ENCODE measurements at places on chromosomes 16 and 17.
A peak's percentile ranks its signal among the peaks of the same experiment; 100 is the strongest.

- peaks cover 8% of the 10 kb centered on the region for H3K27me3 ChIP-seq
- no peaks in the 10 kb centered on the region for H3K36me3 ChIP-seq
- H3K27ac ChIP-seq = peak within 1 kb of the TSS; percentile 46
- DNase-seq = peak; percentile 93
- H3K4me1 ChIP-seq = peaks cover 17% of the 10 kb centered on the region
These were observed at the start of gene RAP1GAP2 for GRCh38 chr17:2796164-2797125. Gene RAP1GAP2, plus strand, starts transcription at chr17:2796438. Its CDS starts 90 bp downstream, at chr17:2796528.

DNA sequence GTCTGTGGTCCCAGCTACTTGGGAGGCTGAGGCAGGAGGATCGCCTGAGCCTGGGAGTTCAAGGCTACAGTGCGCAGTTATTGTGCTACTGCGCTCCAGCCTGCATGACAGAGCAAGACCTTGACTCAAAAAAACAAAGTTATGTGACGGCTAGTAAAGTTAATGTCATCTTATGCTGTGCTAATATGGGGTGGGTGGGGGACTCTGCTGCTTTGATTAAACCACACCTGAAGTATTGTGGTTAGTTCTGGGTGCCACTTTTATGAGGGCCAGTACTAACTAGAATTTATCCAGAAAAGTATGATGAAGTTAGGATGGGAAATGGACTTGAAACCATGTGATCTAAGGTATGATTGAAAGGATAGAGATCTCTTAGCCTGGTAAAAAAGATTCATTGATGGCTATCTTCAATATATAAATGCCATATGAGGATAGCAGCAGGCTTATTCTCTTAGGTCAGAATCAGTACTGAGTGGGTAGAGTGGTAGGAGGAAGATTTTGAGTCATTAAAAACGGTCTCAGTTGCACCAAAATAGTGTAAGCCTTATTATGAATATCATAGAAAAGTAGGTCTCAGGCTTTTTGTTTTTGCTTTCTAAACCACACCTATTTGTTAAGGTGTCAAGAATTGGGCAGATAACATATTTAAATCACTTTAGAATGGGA lies 5.6 kb downstream of the WSB1 start:
- H3K27ac ChIP-seq = no peak overlapping the region
- H3K27me3 ChIP-seq = no peaks in the 10 kb centered on the region
- H3K36me3 ChIP-seq = peaks cover 29% of the 10 kb centered on the region
- peaks cover 81% of the 10 kb centered on the region for H3K4me1 ChIP-seq

DNA sequence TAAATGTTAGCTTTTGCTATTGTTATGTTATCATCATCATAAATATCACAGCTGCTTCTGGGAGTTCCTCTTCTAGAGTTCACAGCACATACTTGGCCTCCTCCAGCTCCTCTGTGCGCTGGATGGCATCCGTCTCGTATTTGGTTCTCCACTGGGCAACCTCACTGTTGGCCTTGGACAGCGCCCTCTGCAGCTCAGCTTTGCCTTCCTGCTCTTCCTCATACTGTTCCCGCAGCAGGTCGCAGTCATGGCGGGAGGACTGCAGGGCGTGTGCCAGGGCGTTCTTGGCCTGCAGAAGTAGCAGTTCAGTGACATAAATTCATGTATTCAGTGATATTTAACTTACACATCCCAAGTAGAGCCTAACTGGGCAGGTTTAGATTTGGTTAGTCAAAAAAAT lies 23.4 kb downstream of the MYH8 start:
- H3K4me3 ChIP-seq = no peak overlapping the region
- no peak for DNase-seq
- H3K4me1 ChIP-seq = no peaks in the 10 kb centered on the region
- H3K27me3 ChIP-seq = no peaks in the 10 kb centered on the region
- H3K27ac ChIP-seq = no peak overlapping the region

DNA sequence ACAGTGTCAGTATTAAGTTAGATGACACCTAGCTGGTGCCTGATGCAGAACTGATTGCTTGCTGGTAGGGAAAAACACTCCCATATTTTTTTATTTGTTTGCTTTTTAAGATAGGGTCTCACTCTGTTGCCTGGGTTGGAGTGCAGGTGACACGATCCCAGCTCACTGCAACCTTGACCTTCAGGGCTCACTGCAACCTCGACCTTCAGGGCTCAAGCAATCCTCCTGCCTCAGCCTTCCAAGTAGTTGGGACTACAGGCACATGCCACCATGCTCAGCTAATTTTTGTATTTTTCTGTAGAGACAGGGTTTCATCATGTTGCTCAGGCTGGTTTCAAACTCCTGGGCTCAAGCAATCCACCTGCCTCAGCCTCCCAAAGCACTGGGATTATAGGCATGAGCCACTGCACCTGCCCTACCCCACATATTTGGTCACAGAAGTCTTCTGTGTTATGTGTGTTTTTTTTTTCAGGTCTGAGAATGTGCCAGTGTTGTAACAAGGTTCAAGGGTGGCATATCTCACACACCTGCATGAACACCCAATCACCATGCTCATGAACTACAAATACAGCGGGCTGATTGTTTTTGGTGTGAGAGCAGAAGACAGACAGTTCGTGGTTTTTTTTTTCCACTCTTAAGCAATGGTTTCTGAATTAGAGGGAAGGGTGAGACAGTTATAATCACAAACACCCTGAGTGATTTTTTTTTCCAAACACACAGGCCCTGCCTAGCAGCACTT lies 22.8 kb downstream of the SPAG9 start:
- H3K4me3 ChIP-seq = no peak overlapping the region
- no peak for DNase-seq
- H3K4me1 ChIP-seq = peaks cover 27% of the 10 kb centered on the region
- no peaks in the 10 kb centered on the region for H3K27me3 ChIP-seq
- H3K27ac ChIP-seq = peak overlapping the region; percentile 58
- no peaks in the 10 kb centered on the region for H3K36me3 ChIP-seq

- no peaks in the 10 kb centered on the region for H3K36me3 ChIP-seq
- no peak for DNase-seq
- peaks cover 82% of the 10 kb centered on the region for H3K4me1 ChIP-seq
- no peak overlapping the region for H3K27ac ChIP-seq
- no peak overlapping the region for H3K4me3 ChIP-seq
- H3K27me3 ChIP-seq = peaks cover 3% of the 10 kb centered on the region
These were observed 12.6 kb upstream of the BAIAP2 start for GRCh38 chr17:81022344-81022676.

- H3K4me1 ChIP-seq = peaks cover 47% of the 10 kb centered on the region
- peak overlapping the region; percentile 86 for H3K4me3 ChIP-seq
- peak; percentile 85 for DNase-seq
- H3K36me3 ChIP-seq = no peaks in the 10 kb centered on the region
- peak overlapping the region; percentile 89 for H3K27ac ChIP-seq
These were observed 791 bp downstream of the MCRIP2 start for GRCh38 chr16:642189-643049.

GRCh38 chr17:17227608-17228520 lies 9.1 kb downstream of the FLCN start:
- no peaks in the 10 kb centered on the region for H3K4me1 ChIP-seq
- H3K4me3 ChIP-seq = no peak overlapping the region
- H3K27me3 ChIP-seq = no peaks in the 10 kb centered on the region
- DNase-seq = no peak
- peaks cover 100% of the 10 kb centered on the region for H3K36me3 ChIP-seq
- no peak overlapping the region for H3K27ac ChIP-seq

GRCh38 chr16:65793781-65794180 lies 572.7 kb upstream of the CDH5 start:
- H3K27ac ChIP-seq = no peak overlapping the region
- no peaks in the 10 kb centered on the region for H3K27me3 ChIP-seq
- H3K4me1 ChIP-seq = no peaks in the 10 kb centered on the region
- H3K36me3 ChIP-seq = no peaks in the 10 kb centered on the region
- no peak for DNase-seq

- no peaks in the 10 kb centered on the region for H3K27me3 ChIP-seq
- H3K4me1 ChIP-seq = no peaks in the 10 kb centered on the region
- DNase-seq = no peak
These were observed 57.9 kb downstream of the AKAP1 start for GRCh38 chr17:57142925-57143324.

GRCh38 chr17:11023639-11024479 lies 186.0 kb upstream of the PIRT start:
- H3K4me3 ChIP-seq = no peak overlapping the region
- DNase-seq = no peak
- H3K4me1 ChIP-seq = no peaks in the 10 kb centered on the region
- no peaks in the 10 kb centered on the region for H3K27me3 ChIP-seq
- no peaks in the 10 kb centered on the region for H3K36me3 ChIP-seq

GRCh38 chr17:48060249-48060648 lies 12.1 kb downstream of the NFE2L1 start:
- H3K4me1 ChIP-seq = peaks cover 9% of the 10 kb centered on the region
- H3K36me3 ChIP-seq = peaks cover 100% of the 10 kb centered on the region
- no peak for DNase-seq
- no peaks in the 10 kb centered on the region for H3K27me3 ChIP-seq
